ENCODE measurements at places on chromosomes 5 and 9.

DNA sequence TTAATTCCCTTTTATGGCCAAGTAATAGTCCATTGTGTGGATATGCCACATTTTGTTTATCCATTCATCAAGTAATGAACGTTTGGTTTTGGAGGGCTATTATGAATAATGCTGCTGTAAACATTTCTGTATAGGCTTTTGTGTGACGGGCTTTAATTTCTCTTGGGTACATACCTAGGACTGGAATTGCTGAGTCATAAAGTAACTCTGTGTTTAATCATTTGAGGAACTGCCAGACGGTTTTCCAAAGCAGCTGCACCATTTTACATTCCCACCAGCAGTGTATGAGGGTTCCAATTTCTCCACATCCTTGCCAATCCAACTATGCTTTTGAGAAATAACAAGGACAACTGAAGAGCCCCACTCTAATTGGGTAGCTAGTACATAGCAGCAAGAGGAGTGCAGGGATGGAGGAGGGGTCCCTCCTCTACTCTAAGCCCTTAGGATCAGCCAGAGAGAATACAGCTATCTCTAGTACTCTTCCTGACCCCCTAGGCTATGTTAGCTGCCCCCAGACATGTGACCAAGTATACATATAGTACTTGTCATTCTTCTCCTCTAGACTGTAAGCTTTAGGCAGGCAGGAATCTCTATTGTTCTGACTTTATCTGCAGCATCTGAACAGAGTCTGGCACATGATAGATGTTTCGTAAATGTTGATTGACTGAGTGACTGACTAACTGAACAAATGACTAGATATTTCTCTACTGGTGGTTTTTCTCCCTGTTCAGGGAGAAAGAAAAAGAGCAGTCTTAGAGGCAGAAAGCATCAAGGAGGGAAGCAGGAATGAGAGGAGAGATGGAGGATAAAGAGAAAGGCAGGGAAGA, 22.1 kb upstream of the MATR3 start:
- peak; percentile 95 for DNase-seq

DNA sequence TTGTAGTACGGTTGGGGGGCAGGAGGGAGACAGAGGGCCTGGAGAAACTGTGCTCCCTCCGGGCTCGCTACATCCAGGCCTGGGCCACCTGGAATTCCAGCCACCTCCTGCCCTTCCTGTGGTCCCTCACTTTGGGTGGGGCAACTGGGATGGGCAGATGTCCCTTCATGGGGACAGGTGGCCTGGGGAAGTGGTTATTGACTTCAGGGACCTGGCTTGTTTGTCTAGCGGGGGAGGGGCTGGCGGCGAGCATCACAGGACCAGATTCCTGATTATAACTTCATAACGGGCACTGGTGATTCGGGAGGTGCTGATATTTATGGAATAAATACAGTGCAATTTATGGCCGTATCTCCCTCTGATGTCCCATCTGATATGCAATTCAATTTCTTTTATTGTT, 20.1 kb upstream of the LAMC3 start:
- no peak for DNase-seq

- DNase-seq, result no peak
These were observed 35.6 kb downstream of the SKIC3 start for GRCh38 chr5:95519151-95519550.

DNA sequence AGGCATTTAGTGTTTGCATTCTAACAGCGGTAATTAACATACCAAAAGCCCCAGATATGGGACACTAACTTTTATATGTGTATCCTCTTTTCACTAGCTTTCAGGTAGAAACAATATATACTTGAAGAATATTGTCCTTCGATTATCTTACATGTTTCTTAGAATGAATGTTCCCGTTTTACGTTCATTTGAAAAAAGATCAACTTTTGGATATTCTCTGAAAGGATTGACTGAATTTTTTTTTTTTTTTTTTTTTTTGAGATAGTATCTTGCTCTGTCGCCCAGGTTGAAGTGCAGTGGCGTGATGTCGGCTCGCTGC, 32.2 kb upstream of the FSD1L start:
- DNase-seq, result no peak

DNA sequence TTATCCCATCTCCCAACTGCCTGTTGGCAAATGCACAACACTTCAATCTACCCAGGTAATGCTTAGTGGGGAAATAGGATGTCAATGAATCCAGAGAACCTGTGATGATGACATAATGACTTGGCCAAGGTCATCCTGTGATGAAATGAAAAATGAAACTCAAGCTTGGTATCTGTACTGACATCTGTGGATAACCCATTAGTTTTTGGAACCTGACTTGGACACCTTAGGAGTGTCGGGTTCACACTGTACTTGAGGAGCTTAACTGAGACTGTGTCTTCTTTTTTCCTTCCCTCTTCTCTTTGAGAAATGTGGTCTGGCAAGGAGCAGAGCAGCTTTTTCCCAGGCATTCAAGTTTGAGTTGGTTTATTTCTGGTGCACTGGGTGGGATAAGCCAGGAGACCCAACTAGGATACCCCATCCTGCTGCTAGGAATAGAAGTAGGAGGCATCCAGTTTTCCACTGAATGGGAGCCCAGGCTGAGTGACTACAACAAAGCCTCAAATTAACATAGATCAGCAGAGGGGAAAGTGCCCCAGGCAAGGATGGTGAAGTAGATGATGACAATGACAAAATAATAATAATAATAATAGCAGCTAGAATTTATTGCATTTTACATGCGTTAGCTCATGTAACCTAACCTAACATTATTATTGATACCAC, 72.1 kb downstream of the ADRB2 start:
- DNase-seq, result no peak

GRCh38 chr5:63401436-63402046, 560.7 kb downstream of the HTR1A start:
- peak; percentile 46 for DNase-seq

DNA sequence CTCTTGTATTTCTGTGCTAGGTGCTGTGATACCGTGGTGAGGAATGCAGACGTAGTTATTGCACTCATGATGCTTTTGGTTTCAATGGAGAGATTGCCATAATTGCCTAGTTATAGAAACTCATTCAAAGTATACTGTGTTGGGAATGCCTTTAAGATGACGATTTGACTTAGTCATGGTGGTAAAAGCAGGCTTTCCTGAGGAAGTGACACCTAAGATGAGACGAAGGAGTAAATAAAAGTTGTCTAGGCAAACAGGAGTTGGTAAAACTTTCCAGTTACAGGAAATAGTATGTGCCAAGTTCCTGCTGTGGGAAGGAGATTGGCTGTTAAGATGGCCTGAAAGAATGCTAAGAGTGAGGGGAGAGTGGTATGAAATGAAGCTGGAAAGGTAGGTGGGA, 48.1 kb downstream of the FOCAD start:
- DNase-seq, result peak; percentile 20

DNA sequence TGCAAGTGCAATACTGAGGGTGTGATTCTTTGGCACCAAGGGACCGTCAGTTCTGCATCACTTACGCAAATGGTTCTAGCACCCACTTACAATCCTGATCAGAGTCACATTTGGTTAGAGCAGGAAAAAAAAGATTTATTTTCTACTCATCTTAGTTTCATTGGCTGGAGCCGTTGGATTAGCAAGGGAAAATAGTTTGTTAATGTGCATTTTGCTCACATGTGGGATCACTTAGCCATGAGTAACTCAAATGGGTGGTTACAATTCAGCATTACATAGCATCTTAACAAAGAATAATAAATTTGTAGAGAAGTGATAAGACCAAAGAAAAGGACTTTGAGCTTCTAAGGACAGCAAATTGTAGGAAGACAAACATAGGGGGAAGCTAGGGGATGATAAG, 216.9 kb downstream of the AUH start:
- DNase-seq, result peak; percentile 92

- DNase-seq, result peak; percentile 26
These were observed 141.4 kb downstream of the LRRC70 start for GRCh38 chr5:62720031-62720441.

GRCh38 chr5:19564036-19564435, 424.0 kb downstream of the CDH18 start:
- DNase-seq, result no peak

GRCh38 chr5:84453405-84453804, 68.7 kb upstream of the EDIL3 start:
- no peak for DNase-seq

DNA sequence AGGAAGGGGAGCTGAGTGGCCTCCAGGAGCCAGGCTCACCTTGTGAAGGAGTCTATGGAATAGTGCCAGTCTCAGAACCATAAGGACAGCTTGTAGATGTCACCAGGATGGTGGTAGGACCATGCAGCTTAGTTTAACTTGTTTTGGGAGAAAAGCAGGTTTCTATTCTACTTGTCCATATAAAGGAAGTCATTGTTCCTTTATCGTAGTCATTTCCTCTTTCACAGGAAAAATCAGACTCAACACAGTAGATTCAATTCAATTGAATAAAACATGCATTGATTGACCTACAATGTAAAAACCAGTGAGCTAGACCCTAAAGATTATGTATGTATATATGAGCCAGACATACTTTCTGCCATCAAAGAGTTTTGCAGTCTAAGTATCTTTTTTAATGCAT, 53.3 kb downstream of the MEGF10 start:
- no peak for DNase-seq

DNA sequence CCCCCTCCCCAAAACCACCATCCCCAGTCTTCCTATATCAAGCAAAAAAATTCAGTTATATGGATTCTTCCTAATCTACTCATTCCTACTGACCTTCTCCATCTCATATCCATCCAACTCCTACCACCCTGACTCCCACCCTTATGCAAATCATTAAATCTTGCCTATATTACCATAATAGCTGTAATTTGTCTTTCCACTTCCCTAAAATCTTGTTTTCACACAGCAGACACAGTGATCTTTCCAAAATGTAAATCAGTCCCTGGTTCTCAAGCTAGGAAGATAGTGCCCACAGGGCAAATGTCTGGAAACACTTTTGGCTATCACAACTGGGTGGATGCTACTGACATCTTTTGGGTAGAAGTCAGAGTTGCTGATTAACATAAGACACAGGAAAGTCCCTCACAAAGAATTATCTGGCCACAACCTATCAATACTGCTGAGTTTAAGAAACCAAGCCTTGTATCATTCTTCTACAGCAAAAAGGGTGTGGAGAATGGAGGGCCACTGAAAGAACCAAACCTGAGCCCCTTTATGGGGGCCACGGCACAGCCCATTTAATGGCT, 1.4 kb downstream of the SRA1 start:
- DNase-seq, result no peak

- no peak for DNase-seq
These were observed 17.3 kb downstream of the SKIC3 start for GRCh38 chr5:95537501-95537900.

DNA sequence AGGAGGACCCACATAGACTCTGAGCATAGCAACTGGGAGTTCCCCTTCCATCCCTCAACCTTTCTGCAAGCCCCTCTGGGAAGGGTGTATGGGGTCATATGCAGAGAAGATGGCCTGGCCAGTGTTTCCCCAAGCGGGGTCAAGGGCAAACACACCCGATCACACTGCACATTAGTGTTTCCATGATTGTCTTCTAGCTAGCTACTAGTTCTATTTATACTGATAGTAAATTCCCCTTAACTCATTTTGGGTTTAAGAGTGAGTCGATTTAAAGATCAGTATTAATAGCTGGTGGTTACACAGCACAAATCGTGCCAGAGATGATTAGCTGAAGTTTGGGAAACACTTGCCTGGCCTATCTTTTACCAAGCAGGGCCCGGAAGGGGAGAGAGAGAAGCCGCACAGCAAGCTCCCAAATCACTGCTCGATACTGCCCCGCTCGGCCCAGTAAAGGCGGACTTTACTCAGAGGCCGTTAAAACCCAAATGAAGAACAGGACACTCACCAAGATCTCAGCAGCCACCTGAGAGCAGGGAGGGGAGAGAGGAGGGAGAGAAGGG, 29.4 kb upstream of the TNIP1 start:
- no peak for DNase-seq

- no peak for DNase-seq
These were observed 10.8 kb upstream of the BARX1 start for GRCh38 chr9:93965830-93966577.

GRCh38 chr9:113853333-113853732, 22.8 kb upstream of the ZNF618 start:
- peak; percentile 24 for DNase-seq

DNA sequence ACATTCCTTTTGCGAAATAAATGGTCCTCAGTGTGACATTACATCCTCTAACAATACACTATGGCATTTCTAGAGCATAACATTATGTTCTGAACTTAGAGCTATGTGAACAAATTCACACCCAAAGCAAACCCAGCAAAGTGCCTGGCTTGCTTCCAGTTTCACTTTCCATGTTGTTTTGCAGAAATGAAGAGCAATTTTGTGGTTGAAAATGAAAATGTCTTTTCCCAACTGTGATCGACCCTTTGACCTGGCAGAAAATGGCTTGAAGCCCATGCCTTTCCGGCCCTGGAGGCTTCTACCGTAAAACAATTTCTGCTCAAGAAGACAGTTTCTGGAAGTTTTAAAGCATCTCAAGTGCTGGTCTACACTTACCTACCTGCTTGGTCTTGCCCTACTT, 344.7 kb upstream of the RGMB start:
- DNase-seq, result peak; percentile 92

DNA sequence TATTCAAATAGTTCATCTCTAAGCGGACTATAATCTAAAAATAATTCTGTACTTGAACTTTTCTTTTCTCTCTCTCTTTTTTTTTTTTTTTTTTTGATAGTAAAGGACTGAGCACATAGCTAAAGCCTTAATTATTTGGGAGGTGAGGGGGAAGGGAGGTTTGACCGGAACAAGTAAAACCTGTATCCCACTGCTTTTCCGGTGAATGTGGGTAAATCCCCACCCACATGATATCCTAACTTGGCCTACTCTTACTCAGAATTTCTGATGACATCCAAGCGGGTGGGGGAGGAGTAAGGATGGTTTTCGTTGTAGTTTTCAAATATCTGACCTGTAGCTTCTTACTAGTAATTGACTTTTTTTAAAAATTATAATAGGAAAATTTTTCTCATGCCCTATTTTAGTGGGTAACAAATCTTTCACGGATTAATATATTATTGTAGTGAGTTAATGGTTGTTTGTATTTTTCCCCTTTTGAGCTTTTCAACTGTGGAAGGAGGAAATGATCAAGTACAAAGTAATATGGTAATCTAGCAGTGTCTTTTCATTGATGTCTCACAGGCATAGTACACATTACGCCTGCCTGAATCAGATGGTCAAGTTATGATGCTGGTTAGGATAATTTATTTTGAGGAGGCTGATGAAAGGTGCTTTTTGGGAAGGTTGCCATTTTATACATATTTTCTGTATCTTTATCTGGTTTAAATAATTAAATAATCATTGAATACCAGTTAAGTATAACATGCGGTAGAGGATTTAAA, 2.2 kb upstream of the ELL2 start:
- DNase-seq, result peak; percentile 57

DNA sequence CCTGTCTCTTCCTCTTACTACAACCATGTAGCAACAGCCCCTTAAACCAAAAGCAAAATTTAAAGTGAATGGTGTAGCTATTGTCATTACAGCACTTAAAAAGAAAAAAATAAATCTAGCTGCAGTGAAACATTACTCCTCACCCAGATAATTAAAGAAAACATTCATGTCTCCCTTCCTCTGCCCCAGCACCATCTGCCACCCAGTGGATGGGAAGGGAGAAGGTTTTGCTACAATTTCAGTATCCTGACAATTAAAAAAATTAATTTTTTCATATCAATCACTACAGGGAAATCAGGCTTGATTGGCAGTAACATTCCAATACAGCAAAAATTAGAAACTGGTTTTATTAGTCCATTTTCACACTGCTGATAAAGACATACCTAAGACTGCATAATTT, 147.4 kb upstream of the PUM3 start:
- DNase-seq, result no peak
